ENCODE measurements at places on chromosomes 7 and 10.

DNA sequence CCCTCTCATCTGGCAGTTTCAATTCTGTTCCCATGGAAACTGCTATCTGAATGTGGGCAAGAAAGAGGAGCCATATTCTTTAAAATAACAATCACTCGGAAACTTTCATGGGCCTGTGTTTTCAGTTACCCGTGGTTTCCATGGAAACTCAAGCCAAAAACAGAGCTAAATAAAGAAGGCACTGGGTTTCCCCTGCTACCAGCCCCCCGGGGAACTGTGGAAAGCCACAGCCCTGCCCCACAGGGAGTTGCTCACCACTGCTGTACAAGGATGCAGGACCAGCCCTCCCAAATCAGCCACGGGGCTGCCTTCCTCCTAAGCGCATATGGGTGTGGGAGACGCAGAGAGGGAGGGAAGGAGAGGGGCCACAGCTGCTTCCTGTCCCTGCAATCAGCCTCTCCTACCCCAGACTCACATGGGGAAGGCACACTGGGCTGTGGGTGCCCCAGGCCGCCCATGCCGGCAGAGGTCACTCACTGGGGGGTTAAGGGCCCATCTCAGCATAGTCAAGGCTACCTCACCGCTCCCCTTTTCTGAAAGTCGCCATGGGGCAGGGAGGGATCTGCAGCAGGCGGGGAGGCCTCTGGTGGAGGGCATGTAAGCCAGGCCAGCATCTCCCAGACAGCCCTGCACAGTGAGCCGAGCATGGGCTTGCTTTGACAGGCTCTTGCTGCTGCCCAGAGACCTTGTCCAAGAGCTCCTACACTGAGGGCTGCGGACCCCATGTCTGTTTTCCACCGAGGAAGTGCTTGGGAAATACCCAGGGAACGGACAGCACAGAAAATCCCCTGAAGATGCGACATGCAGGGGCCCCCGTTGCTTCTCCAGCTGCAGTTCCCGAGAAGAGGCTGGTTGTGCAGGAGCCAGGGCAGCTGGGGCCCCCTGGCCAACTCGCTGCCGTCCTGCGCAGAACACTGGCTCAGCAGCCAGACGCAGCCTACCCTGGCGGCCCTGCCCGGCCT lies 157.3 kb upstream of the PPP2R2D start:
- DNase-seq = no peak

- no peak for DNase-seq
These were observed 24.9 kb downstream of the C10orf71 start for GRCh38 chr10:49323896-49324270.

GRCh38 chr10:128626397-128627000 lies 500.3 kb upstream of the MKI67 start:
- no peak for DNase-seq

- no peak for DNase-seq
These were observed 45.3 kb upstream of the BAMBI start for GRCh38 chr10:28631896-28632583.

DNA sequence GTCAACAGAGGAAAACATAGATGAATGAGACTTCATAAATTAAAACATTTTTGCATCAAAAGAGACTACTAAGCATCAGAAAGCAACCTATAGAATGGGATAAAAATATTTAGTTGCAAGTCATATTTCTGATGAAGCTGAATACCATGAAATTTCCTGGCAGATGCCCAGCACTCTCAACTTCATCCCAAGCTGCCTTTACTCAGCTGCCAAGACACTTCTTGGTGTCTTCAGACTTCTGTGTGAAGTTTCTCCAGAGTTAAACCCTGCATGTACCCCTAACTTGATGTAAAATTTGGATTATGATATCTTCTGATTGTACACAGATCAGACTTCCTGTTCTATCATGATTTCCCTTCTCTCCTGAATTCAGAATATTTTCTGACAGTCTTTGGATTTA lies 73.2 kb downstream of the AKR1C4 start:
- no peak for DNase-seq

DNA sequence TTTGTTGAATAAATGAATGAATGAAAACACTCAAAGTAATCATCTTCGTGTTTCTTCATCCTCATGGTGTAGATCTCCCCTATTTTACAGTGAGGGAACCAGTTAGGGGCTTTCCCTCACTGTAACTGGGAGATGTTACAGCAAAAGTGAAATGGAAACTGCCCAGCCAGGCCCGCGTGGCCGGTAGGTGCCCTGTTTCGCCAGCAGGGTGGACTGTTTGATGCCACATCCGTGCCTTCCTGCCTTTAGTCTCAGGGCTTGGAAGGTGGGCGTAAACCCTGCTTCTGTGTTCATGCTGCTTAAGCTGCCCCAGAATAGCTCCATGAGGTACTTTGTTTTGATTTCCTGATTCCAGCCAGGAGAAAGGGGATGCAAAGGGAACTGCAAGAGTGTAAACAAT lies 268.8 kb downstream of the PLXNA4 start:
- DNase-seq = no peak

- DNase-seq = no peak
These were observed 133.2 kb upstream of the IGFBP3 start for GRCh38 chr7:46054272-46054671.

DNA sequence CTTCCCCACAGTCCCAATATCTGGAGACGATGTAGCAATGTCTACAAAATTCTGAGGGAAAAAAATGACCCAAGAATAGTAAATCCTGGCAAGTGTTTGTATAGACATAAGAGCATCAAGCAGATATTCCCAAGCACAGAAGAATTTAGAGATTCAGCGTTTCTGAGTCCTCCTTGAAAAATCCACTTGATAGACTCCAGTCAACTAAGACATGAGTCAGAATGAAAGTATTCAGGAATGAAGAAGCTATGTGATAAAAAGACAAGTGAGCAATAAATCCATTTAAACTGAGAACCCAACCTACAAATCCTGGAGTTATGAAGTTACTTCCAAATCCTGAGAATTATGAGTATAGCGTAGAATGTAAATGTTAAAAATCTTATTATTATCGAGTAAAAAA lies 86.1 kb upstream of the NPY start:
- DNase-seq = no peak

DNA sequence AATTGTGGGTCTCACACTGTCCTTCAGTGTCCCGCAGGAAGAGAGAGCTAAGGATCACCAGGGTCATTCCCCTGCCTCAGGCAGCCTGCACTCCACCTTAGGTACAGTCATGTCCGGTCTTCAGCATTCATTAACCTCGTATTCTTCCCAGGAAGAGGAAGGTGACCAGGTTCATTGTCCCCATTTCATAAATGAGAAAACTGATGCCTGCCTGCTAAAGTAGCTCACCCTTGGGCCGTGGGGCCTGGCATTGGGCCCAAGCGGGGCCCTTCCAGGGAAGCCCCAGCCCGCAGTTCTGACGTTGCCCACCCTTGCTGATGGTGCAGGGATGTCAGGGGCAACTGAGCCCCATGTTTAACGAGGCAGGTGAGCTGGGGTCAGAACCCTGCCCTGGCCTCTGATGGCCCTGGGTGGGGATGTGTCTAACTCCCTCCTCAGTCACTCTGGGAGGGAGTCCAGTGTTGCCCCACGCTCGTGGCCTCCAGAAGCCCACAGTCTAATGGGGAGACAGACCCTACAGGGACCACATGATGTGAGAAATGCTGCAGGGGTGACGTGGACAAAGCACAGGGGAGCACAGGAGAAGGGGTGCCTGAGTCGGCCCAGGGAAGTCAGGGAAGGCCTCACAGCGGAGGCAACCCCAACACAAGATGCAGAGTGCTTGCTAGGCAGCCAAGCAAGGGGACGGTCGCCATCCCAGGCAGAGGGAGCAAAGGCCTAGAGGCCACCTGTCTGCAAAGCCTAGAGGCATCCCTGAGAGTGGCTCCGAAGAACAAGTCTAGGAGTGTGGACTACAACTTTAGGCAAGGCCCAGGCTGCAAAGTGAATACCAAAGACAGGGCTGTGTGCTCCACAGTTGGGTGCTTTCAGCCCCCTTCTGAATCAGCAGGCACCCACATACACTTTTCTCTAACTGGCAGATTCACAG lies 25.1 kb downstream of the DDIT4 start:
- DNase-seq = no peak

- DNase-seq = no peak
These were observed 513 bp downstream of the TMEM178B start for GRCh38 chr7:141074162-141074991.

GRCh38 chr10:130400890-130401289 lies 264.7 kb downstream of the GLRX3 start:
- DNase-seq = no peak

DNA sequence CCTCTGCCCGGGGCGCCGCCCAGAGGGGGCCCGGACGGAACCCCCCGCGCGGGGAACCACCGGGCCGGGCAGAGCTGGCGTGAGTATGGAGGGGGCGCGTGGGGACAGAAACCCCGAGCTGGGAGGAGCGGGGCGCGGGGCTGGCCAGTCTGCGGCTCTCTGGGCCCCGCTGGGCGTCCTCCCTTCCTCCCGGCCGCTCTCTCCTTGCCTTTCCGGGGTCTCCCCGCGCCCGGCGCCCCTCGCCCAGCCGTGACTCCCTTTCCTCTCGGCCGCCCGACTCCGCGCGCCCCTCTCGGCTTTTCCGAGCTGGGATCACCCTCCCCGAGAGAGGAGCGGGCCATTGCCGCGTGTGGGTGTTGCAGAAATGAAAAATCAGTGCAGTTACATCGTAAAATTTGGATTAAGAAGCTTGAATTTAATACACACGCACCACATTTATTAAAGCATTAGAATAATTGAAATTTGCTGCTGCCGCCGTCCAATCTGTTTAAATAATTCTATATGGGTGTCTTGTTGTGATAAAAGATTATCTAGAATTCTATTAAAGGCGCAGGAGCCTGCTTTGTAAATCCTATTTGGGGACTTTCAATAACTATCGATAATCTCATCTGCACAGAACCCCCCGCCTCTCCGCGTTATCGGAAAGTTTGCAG lies 9.1 kb downstream of the UNCX start:
- DNase-seq = no peak

- DNase-seq = no peak
These were observed 192.1 kb downstream of the WDR11 start for GRCh38 chr10:121043124-121043849.

GRCh38 chr10:12041766-12042408 lies 722 bp downstream of the UPF2 start:
- no peak for DNase-seq

DNA sequence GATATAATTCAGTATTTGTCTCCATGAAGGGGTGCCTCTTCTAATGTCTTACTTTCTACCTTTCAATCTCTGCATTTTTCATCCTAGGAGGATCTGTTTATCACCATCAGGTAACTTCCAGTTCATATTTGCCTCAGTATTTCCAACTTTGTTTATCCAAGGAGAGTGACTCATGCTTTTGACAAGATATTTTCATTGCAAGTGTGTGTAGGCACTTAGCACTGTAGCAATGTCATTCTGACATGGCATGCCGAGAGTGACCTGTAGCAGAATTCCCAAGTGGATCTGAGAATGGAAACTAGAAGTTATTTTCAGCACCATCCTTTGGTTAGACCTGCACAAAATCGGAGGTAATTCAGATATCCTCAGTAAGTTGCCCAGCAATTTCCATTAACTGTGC lies 129.9 kb downstream of the INHBA start:
- DNase-seq = no peak

DNA sequence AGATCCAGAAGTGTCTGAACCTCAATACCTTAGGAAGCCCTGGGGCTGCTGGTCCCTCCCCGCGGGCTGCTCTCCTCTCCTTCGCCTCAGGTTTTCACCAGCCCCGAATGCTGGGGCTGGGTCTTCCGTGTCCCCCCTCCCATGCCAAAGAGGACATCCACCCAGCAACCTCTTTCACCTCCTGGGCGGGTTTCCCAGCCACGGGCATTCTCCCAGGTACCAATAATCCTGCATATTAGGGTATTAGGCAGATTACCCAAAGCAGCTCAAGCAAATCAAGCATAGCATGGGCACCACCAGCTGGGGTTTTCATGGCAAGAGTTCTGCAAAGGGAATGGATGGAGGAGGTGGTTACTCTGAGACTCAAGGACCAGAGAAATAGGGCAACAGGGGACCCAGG lies 224.4 kb downstream of the KCNMA1 start:
- DNase-seq = no peak

GRCh38 chr10:126959431-126959830 lies 54.2 kb downstream of the DOCK1 start:
- DNase-seq = no peak

DNA sequence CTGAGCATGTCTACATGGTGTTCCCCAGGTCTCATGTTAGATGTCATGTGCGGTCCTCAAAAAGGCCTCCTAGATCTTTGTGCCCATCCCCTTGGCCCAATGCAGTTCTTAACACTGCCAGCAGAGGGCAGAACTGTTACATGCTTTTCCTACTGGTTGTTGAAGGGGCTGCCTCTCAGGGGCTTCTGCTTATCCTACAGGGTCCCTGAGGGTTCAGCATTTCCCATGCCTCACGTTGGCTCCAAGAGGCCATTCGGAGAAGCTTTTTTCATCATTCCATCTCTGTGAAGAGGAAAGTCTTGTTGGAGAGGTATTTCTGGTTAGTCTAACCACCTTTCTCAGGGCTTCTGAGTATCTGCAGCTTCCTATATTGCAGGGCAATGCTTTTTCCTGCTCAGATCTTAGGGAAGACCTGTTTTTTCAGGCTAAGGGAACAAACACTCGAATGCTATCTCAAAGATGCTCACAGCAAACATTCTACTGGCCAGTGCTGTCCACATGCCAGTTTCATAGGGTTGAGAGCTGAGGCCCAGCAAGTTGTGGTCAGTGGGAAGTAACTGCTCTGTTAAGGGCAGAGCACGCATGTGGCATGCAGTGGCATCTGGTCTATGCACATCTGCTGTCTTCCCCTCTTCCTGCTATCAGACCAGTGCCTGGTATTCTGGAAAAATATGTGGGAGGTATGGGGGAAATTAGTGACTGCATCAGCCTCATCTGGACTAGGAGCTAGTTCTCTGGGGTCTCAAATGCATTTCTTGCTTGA lies 31.5 kb downstream of the MBL2 start:
- no peak for DNase-seq

DNA sequence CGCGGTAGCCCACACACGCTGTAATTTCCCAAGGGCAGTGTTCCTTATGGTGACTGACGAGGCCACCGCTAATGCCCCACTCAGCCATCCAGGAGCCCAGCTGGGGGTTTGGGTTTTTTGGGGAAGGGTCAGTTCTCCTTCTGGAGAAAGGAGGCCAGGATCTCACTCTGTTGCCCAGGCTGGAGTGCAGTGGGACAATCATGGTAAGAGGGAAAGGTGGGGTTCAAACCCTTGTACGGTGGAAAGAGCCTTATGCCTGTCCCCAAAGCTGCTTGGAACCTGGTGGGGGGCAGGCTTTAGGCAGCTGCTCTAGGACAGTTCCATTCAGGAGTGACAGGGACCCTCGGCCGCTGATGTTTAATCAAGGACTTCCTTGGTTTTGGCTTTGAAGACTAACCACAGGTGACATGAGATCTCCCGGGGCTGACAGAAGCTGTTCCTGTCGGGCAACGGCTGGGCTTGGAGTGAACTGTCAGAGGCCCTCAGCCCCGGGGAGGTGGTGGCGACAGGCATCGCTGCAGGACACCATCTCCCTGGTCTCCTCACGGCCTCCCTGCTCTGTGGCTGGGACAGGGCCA lies 84.5 kb downstream of the CARD11 start:
- DNase-seq = no peak

- no peak for DNase-seq
These were observed 45.7 kb downstream of the SNX10 start for GRCh38 chr7:26337232-26337865.

- no peak for DNase-seq
These were observed 982.8 kb upstream of the SORCS1 start for GRCh38 chr10:108147346-108147745.

GRCh38 chr10:77381750-77382149 lies 255.9 kb downstream of the KCNMA1 start:
- DNase-seq = no peak

Measured in activated naive CD4-positive, alpha-beta T cell (primary cell).